ENCODE measurements at places on chromosomes 6 and 20.

DNA sequence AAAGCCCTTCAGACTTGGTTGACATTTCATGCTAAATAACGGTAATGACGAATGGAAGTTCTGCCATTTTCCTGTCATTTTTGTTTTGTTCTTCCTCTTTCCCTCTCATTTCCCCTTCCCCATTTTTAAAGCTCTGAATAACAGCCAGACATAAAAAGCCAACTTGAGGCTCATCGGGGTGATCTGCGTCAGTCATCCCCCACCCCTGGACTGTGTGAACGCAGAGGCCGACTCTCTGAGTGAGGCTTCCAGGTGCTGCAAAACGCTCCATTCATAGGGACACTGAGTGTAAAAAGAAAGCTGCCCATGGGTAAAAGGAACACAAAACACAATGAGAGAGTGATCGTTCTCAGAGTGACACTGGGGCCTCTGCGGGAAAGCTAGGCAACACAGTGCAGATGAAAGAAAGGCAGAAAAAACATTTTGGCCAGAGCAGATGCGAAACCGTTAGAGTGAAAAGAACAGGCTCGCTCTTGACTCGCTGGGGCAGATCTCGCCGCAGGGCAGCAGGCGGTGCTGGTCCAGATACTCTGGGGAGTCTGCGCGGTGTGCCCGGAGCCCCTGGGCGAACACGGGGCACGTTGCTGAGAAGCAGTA lies 684.8 kb downstream of the QKI start:
- no peaks in the 10 kb centered on the region for H3K36me3 ChIP-seq
- no peak for DNase-seq
- H3K27me3 ChIP-seq, result no peaks in the 10 kb centered on the region
- H3K4me1 ChIP-seq, result peaks cover 4% of the 10 kb centered on the region

DNA sequence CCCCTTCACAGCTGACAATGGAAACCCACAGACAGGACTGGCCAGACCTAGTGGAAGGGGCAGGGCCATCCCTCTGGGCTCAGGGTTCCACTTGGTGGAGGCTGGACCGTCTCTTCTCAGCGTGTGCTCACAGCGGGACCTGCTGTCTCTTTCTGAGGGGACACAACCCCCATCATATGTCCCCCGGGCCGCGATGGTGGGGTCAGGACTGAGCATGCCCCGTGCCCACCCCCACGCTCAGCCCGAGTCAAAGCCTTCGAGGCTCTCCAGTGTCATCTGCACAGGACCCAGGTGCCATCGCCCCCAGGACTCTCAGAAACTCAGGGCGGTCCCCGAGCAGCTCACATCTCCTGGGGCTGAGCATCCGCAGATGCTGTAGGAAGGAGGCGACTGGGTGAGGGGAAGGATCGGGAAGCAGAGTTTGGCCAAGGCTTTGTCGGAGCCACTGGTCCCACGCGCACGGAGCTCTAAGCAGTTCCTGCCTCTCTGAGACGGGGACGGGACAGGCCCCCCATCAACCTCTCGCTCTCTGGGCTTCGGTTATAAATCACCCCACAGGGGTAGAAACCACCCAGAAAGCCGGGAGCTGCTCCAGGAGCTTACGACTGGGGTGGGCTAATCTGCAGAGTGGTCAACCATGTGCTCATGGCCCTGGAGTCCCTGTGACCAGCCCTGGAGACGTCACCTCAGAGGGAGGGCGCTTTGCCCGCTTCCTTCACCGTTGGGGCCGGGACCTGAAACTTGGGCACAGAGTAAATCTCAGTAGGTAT lies 183.4 kb upstream of the SULF2 start:
- H3K4me1 ChIP-seq, result peaks cover 10% of the 10 kb centered on the region
- no peaks in the 10 kb centered on the region for H3K27me3 ChIP-seq
- no peak for DNase-seq
- H3K27ac ChIP-seq, result no peak overlapping the region

- no peak for DNase-seq
- no peak overlapping the region for H3K27ac ChIP-seq
- H3K27me3 ChIP-seq, result no peaks in the 10 kb centered on the region
- no peak overlapping the region for H3K4me3 ChIP-seq
- H3K36me3 ChIP-seq, result no peaks in the 10 kb centered on the region
Measured at GRCh38 chr6:163083141-163083540, 331.4 kb upstream of the QKI start.

DNA sequence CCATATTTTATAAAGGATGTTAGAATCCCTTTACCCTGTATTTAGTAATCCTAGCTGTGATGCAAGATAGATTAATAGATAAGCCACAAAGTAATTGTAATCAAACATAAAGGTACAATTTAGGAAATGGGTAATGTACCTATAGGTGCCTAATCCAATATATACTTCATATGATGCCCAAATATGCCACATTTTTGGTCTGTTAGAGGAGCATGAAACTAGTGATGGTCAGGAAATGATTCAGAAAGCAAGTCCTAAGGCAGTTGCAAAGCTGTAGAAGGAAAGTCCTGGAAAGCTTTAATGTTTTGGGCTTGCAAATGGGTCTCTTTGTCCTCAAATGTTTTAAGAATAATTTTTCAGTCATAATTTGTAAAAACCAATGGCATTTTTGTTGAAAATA lies 76.6 kb upstream of the PTPRK start:
- no peak for DNase-seq
- no peak overlapping the region for H3K27ac ChIP-seq
- H3K36me3 ChIP-seq, result no peaks in the 10 kb centered on the region
- H3K27me3 ChIP-seq, result no peaks in the 10 kb centered on the region
- H3K4me1 ChIP-seq, result peaks cover 68% of the 10 kb centered on the region

GRCh38 chr20:43032459-43032858 lies 157.2 kb downstream of the PTPRT start:
- H3K27ac ChIP-seq, result no peak overlapping the region
- no peaks in the 10 kb centered on the region for H3K27me3 ChIP-seq
- H3K4me3 ChIP-seq, result no peak overlapping the region
- H3K4me1 ChIP-seq, result no peaks in the 10 kb centered on the region
- H3K36me3 ChIP-seq, result no peaks in the 10 kb centered on the region
- no peak for DNase-seq

DNA sequence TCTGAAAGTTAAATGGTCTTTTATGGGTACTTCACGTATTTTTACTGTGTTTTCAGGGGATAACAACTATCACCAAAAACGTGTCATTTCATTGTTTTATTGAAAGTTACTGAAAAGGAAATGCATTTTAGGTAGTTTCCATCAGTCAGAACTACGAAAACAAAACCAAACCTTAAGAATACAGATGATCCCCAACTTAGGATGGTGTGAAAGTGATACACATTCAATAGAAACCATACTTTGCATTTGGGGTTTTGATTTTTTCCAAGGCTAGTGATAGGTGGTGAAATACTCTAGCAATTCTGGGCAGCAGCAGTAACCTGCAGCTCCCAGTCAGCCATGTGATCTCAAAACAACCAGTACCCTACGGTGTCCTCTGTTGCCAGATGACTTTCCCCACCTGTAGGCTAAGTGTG lies 25.9 kb upstream of the EFHC1 start:
- no peaks in the 10 kb centered on the region for H3K27me3 ChIP-seq
- peaks cover 18% of the 10 kb centered on the region for H3K4me1 ChIP-seq
- H3K4me3 ChIP-seq, result no peak overlapping the region
- no peak for DNase-seq
- no peaks in the 10 kb centered on the region for H3K36me3 ChIP-seq

- no peak overlapping the region for H3K27ac ChIP-seq
- no peak overlapping the region for H3K4me3 ChIP-seq
- no peaks in the 10 kb centered on the region for H3K36me3 ChIP-seq
- DNase-seq, result no peak
- no peaks in the 10 kb centered on the region for H3K27me3 ChIP-seq
Measured at GRCh38 chr6:114559419-114559818, 216.6 kb upstream of the HS3ST5 start.

GRCh38 chr20:35616465-35617396 lies 1.1 kb downstream of the SPAG4 start:
- H3K4me3 ChIP-seq, result peak overlapping the region; percentile 57
- peak overlapping the region; percentile 94 for H3K27ac ChIP-seq
- peaks cover 21% of the 10 kb centered on the region for H3K4me1 ChIP-seq

GRCh38 chr6:154830771-154831170 lies 97.6 kb downstream of the SCAF8 start:
- no peaks in the 10 kb centered on the region for H3K27me3 ChIP-seq
- H3K4me1 ChIP-seq, result no peaks in the 10 kb centered on the region
- H3K27ac ChIP-seq, result no peak overlapping the region
- H3K36me3 ChIP-seq, result peaks cover 15% of the 10 kb centered on the region
- DNase-seq, result no peak

- no peak overlapping the region for H3K27ac ChIP-seq
- no peaks in the 10 kb centered on the region for H3K36me3 ChIP-seq
- no peak overlapping the region for H3K4me3 ChIP-seq
- no peaks in the 10 kb centered on the region for H3K4me1 ChIP-seq
- no peak for DNase-seq
Measured at GRCh38 chr20:63446216-63447024, 26.0 kb downstream of the KCNQ2 start.

GRCh38 chr6:136508725-136509392 lies 41.4 kb downstream of the MAP7 start:
- no peaks in the 10 kb centered on the region for H3K36me3 ChIP-seq
- peaks cover 31% of the 10 kb centered on the region for H3K4me1 ChIP-seq
- DNase-seq, result no peak
- no peaks in the 10 kb centered on the region for H3K27me3 ChIP-seq
- H3K27ac ChIP-seq, result no peak overlapping the region

DNA sequence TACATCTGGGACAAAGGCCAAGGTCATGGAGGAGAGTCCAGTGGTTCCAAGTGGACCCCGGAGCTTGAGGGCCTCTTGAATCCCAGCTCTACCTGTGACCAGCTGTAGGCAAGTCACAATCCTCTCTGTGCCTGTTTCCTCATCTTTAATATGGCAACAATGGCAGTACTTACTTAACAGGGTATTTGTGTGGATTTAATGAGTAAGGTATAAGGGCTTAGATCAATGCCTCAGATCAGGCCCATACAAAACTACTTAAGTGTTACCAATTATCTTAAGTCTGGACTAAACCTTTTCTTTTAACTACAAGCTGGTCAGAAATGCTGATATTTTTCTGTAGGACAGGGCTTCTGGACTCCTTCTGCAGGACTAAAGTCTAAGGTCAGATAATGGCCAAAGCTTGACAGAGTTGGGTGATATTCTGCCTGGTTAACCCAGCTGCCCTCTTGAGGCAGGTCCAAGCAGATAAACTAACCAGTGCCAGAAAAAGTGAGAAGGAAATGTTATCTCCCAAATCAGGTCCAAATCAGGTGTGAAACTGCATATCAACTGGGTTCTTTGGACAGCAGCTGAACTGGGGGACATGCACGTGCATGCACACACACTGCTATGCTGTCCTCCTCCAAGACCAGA lies 2.2 kb downstream of the SULF2 start:
- no peak overlapping the region for H3K4me3 ChIP-seq
- H3K27me3 ChIP-seq, result no peaks in the 10 kb centered on the region
- DNase-seq, result no peak
- no peaks in the 10 kb centered on the region for H3K36me3 ChIP-seq
- H3K27ac ChIP-seq, result no peak overlapping the region

DNA sequence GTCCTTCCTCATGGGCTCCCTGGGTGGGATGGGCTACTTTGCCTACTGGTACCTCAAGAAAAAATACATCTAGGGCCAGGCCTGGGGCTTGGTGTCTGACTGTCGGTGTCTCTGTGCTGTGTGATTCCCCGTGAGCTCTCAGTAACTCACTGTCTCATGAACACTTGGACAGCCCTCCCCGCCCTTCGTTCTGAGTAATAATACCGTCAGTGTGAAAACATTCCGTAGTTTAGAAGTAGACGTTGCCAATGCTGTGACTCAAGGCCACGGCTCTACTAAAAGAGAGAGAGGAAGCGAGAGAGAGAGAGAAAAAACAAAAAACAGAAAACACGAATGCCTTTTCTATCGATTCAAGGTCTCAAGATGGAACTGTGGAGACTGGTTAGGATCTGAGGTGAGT lies 31.8 kb downstream of the FITM2 start:
- H3K4me3 ChIP-seq, result no peak overlapping the region
- H3K27me3 ChIP-seq, result no peaks in the 10 kb centered on the region
- no peak overlapping the region for H3K27ac ChIP-seq
- DNase-seq, result no peak

- no peaks in the 10 kb centered on the region for H3K4me1 ChIP-seq
- H3K36me3 ChIP-seq, result no peaks in the 10 kb centered on the region
- no peak overlapping the region for H3K27ac ChIP-seq
Measured at GRCh38 chr6:38137608-38138265, 318.2 kb downstream of the ZFAND3 start.

DNA sequence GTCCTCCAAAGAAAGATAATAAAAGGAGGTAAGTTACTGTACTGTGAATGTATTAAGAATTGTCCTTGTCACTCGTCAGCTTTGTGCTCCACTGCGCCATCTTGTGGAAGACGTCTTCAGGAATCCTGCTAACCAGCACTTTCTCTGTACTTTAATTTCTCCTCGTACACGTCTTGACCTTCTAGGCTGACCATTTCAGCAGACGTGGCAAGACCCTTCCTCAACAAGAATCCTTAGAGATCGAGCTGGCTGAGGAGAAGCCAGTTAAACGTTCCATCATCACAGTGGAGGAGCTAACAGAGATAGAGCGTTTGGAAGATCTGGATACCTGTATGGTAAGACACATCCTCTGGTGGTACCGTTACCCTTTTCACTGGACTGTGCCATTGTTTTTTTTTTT lies 95.5 kb upstream of the SCGN start:
- H3K4me3 ChIP-seq, result no peak overlapping the region
- no peaks in the 10 kb centered on the region for H3K27me3 ChIP-seq
- H3K4me1 ChIP-seq, result no peaks in the 10 kb centered on the region
- H3K27ac ChIP-seq, result no peak overlapping the region

DNA sequence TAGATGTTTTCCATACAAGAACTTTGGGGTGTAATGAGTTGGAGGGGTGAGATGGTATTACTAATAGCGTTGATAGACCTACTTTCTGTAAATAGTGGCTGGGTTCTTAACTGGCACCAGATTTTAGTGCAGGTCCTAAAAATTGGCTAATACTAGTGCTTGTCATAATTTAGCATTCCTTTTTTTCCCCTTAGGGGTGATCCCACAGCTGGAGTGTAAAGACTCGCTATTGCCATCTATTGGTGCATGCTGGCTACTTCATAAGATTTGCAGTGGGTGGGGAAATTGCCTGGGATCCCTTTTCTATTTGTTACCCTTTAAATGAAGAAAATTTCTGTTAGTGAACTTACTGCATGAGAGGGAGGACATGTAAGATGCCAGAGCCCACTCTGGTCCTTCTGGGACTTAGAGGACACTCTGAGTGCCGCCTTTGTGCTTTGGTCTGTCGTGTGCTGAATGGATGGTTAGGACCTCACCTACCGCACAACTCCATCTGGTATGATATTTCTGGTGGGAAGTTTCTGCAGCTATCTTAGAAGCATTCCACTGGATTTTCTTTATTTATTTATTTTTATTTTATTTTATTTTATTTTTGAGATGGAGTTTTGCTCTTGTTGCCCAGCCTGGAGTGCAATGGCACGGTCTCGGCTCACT lies 195.5 kb downstream of the JARID2 start:
- no peak overlapping the region for H3K4me3 ChIP-seq
- no peaks in the 10 kb centered on the region for H3K36me3 ChIP-seq
- H3K4me1 ChIP-seq, result peaks cover 40% of the 10 kb centered on the region
- DNase-seq, result no peak
- H3K27me3 ChIP-seq, result no peaks in the 10 kb centered on the region
- H3K27ac ChIP-seq, result no peak overlapping the region
